ENCODE measurements at places on chromosomes 3 and 15.

DNA sequence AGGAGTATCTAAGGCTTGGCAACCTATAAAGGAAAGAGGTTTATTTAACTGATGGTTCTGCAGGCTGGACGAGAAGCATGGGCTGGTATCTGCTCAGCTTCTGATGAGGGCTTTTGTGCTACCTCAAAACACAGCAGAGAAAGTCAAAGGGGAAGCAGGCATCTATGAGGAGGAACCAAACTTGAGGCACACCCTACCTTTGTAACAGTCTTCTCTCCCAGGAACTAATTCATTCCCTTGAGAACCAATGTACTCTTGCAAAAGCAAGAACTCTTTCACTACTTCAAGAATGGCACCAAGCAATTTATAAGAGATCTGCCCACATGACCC lies 109.0 kb downstream of the CGGBP1 start:
- DNase-seq, result no peak

DNA sequence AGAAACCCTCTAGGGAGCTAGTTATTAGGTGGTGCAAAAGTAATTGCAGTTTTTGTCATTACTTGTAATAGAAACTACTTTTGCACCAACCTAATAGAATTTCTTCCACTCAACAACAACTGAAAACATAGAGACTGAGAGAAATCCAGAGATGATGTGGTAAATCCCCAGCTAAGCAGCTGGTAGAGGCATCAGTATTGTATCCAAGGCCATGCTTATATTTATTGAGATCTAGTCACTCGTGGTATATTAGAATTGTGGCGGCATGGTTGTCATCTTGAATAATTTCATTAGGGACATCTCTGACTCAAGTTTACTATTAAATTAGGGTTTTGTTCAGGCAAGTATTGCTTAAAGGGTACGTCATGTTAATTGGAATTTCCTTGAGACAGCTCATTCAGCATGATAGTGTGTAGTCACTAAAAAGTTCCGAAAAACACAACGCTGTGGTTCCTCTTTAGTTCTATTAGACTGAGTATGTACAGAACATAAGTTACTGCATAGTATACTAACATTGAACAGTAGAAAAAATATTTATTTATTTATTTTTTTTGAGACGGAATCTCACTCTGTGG lies 35.3 kb downstream of the PAK2 start:
- no peak for DNase-seq

- DNase-seq, result no peak
These were observed 25.5 kb upstream of the PTPRG start for GRCh38 chr3:61535826-61536225.

DNA sequence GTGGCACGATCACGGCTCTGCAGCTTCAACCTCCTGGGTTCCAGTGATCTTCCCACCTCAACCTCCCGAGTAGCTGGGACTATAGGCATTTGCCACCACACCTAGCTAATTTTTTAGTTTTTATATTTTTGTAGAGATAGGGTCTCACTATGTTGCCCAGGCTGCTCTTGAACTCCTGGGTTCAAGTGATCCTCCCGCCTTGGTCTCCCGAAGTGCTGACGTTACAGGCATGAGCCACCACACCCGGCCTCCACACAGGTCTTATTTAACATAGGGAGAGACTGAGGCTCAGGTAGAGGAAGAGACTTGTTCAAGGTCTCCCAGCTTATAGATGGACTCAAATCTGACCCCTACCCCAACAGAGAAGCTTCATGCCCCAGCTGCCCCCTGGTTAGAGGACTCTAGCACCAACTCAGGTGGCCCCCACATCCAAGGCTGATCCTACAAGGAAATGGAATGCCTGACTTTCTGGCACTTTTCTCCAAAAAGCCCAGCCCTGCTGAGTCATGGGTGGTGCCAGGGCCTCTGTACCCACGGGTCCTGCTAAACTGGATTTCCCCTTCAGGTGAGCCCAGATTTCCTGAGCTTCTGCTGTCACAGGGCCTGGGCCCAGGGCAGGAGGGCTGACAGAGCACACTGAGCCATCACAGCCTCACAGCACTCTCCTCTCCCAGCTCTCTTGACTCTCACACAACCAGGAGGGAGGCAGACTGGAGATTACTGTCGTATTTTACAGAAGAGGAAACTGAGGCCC lies 5.6 kb downstream of the TMEM40 start:
- no peak for DNase-seq

DNA sequence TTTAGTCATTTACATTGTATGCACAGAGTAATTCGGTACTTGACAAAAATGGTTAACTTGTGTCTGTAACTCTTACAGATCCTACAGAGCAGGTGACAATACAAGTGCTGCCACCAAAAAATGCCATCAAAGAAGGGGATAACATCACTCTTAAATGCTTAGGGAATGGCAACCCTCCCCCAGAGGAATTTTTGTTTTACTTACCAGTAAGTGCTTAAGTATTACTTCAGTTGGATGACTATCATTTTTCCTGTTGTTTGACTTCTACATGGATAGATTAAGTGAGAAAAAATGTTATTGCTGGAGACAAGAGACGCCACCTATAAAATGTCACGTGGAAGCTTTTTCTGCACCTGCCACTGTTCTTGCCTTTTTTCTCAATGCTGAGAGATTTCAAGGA lies 173.2 kb downstream of the ALCAM start:
- no peak for DNase-seq

DNA sequence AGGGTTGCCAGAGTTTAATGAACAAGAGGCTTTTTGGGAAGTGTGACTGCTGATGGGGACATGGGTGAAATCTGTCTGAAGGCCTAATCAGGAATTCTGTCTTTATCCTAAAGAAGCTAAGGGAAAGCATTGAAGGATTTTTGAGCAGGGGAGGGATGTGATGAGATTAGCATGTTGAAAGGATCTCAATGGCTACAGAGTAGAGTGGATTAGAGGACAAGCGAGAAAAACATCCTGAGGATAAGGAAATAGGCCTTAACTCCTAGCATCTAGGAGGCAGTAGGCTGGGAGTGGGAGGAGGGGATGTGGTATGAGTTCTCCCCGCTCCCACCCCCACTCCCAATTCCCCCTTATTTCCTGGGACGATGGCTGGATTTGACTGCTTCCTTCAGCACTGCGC lies 35.1 kb upstream of the SNTN start:
- no peak for DNase-seq

GRCh38 chr3:129046732-129047552 lies 13.6 kb upstream of the GP9 start:
- no peak for DNase-seq

DNA sequence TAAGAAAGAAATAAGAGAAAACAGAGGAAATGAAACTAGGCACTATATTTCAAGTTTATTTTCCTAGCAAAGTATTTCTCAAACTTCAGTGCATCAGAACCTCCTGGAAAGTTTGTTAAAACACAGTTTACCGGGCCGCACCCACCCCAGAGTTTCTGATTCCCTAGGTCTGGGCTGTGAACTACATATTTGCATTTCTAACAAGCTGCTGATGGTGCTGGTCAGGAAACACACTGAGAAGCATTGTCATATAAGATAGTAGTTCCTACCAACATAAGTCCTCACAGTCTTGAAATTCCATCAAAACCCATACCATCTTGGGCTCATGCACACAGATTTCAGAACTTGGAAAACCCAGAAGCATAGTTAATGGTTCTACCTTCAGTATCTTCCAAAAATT lies 8.3 kb downstream of the SLC9A9 start:
- DNase-seq, result no peak

DNA sequence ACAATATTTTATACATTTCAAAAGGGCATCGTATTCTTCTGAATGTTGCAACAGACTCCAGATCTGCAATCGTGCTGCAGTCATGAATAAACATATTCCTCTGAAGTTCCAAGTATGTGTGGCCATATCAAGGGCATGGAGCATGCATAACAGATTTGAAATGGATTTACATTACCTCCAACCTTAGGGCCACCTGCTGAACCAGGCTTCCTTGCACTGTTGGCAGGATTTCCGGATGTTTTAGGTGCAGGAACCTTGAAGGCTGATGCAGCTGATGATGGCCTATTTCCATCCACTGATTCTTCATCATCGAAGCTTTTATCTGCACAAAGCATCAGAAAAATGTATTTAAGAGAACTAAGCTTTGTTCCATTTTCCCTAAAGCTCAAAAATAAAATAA lies 73.5 kb downstream of the CLASP2 start:
- no peak for DNase-seq

GRCh38 chr15:31801152-31801551 lies 229.2 kb upstream of the CHRNA7 start:
- no peak for DNase-seq

- no peak for DNase-seq
These were observed 29.9 kb downstream of the SLC41A3 start for GRCh38 chr3:126053949-126054569.

DNA sequence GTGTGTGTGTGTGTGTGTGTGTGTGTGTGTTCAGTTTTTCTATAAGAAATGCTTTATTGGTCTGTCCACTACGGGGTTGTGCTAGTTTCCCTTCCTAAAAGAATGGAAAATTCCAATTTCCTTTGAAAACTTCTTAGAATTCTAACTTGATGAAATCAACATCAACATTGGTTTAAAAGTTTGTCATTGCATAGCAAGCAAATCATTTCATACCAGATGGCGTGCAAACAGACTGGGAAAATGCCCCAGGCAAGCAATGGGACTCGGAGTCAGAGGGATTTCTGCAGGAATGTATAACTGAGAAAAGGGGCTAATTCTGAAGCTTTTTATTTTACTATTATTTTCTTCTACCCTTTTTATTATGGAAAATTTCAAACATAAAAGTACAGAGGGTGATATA lies 13.1 kb upstream of the DYNC1LI1 start:
- no peak for DNase-seq

GRCh38 chr15:51718219-51718618 lies 19.2 kb downstream of the LYSMD2 start:
- no peak for DNase-seq

- no peak for DNase-seq
These were observed 13.1 kb downstream of the ZBTB47 start for GRCh38 chr3:42666577-42666998.

GRCh38 chr3:52432225-52432624 lies 12.7 kb downstream of the SEMA3G start:
- DNase-seq, result no peak

DNA sequence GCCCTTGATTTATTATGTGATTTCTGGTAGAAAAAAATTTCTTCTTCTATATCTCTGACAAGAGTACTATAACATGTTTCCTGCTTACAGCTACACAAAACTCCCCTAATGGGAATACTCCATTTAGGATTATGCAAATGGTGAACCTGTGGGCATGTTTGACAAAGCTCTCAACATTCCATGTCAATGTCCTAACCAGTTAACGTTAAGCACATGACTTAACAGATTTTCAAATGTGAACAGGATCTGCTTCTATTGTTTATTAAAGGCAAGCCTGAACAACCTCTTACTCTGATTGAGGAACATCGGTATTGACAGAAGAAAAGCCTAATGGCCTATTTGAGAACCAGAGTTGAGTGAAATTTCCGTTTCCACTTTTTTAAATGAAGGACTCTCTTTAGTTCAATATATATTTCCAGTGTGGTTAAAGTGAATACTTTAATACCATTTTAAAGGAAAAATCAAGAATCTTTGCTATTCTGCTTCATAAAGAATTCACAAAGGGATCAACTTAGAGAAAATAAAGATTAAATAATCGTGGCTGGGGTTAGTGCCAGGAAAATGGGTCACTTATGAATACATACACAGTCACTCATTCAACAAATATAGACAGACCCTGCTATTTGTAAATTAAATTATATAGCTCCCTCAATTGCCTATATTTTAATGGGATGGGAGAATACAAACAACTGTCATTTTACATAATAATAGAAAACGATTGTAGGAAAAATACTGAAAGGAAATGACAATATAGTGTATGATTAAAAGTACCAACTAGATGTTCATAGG lies 300.3 kb upstream of the CBLB start:
- DNase-seq, result no peak

DNA sequence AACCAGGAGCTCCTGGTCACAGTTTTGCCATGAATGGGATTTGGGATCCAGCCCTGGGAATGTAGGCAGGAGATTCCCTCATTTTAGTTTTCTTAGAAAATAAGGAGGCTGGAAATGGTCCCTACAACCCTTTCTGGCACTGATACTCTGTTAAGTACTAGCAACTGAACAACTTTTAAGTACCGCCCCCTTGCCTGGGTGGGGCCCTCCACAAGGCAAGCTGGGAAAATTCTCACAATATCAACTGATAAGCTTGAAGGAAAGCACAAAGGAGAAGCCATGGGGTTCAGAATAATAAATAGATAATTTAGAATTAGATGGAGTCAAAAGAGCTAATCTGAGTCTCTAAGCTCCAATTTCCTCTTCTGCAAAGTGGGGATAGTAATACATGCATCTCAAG lies 4.2 kb upstream of the DGKG start:
- no peak for DNase-seq

GRCh38 chr15:39472621-39473297 lies 108.1 kb upstream of the THBS1 start:
- DNase-seq, result no peak

DNA sequence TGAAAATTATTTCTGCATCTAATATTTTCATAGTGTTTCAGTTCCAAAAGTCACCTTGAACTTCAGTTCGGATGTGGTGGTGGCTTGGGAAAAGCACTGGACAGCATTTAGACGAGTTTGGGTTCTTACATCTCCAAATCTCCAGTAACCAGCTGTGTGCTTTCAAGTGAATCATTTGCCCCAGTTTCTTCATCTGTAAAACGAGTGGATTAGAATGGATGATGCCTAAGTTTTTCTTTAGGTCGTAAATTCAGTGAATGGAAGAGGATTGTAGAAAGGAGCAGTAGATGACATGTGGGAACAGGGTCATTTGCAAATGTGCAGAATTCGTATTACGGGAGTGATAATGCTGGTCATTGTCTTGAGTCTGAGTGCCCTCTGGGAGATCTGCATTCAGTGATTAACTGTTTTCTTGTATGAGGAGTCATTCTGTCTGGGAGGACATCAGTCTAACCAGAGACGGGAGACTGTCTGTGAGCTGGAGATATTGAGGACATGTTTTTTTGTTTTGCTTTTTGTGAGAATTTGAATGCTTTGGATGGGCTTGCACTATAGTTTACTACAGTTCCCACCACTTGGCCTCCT lies 641.6 kb upstream of the TBL1XR1 start:
- DNase-seq, result no peak

DNA sequence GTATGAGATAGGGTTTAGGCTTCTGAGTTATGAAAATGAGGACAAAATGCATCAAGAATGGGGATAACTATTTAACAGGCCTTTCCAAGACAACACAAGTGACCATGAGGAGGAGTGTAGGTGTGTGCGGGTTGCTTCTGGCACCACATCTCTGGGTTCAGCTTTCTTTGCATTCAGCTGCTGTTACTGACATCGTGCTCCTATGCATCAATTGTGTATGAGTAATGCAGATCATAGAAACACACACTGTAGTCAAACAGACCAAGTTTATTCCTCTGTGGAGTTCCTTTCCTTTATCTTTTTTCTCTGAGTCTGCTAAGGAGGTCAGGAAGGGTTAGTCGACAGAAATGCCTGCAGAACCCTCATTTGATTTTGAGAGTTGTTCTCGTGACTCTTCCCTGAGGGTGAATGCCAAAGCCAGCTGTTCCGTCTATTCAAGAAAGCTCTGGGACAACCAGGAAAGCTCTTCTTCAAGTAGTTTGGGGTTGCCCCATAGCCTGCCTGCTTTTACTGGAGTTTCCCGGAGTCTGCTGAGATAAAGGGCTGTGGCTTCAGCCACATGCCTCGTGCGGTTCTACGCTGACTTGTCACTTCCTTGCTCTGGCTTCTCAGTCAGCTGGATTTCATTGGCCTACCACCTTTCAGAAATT lies 136.7 kb upstream of the TLE3 start:
- DNase-seq, result peak; percentile 25

All from stimulated activated CD4-positive, alpha-beta T cell treated with anti-CD3 and anti-CD28 coated beads, Interleukin-15, amount 100 ng/mL, for 24 hours (primary cell).